Type B pancreatic cell (in vitro differentiated cells): ENCODE measurements at places on chromosomes 1 and 21.

DNA sequence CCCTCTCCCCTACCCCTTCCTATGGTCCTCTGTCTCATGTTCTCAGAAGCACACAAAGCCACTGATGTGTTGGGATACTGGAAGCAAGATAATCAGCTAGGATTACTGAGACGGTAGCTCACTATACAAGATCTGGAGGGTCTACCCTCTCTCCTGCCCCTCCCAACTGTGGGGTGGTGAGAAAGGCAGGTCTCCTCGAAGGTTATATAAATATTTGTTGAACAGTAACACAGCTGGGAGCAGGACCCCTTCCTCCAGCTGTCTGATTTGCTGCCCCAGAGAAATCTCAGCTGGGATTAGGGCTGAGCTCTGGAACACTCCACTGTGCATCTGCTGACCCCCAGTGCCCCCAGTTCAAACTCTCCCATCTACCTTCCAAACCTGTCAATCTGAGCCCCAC is 94.2 kb upstream of the IPO9 start:
- no peak for DNase-seq

DNA sequence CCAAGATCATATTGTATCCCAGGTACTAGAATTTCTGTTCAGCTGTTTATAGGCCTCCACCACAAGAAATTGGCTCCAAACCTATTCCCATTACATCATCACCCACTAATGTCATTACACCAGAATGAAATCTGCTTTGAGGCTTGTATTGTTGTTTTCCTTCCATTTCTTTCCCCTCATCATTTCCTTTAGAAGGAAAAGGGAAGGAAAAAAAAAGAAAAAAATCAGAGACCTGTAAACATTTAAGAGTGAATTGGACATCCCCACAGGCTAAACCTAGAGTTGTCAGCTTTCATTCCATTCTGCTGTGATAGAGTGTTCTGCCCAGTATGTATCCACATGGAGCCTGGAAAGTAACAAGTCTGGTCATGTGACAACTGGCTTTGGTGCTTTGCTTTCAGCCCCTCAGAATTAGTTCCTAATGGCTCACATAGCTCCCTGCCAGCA is 44.6 kb downstream of the NFYC start:
- DNase-seq: no peak

DNA sequence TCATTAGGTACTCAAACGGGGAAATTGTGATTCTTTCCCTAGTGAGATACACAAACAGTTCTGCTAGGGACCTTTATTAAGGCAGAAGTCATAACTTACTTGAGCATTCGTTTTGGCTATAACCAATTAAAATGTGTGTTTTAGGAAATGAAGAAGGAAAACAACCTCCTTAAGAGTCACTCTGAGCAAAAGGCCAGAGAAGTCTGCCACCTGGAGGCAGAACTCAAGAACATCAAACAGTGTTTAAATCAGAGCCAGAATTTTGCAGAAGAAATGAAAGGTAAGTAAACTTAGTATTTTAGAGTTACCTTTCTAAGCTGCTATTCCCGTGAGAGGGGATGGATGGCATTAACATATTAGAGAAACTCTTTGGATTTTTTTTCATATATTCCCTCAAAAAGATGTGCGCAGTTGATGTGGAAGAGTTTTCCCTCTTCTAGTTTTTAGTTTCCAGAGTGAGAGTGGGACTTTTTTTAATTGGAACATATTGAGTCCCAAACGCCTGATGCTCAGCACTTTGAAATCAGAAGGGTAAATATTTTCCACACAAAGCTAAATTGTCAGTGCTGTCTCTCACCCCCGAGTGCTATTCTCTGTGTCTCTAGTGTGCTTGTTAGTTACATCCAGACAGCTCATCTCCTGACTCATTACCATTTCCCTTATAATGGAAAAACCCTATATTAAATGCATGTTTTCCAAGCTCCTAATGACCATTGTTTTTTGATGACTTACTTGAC is 34.9 kb downstream of the CENPF start:
- no peak for DNase-seq

- DNase-seq: no peak
Measured at GRCh38 chr1:96978444-96978843, 256.9 kb downstream of the PTBP2 start.

DNA sequence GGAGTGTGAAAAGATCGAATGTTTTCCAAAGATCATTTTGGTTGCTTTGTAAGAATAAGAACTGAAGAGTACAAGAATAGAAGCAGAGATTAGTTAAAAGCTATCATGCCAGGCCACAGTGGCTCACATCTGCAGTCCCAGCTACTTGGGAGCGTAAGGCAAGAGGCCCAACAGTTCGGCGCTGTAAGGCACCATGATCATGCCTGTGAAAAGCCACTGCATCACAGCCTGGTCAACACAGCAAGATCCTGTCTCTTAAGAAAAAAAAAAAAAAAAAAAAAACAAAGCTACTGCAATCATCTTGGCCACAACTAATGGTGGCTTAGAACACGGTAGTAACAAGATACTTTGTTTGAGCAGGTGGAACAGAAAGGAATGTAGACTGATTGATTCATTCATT is 116.2 kb downstream of the EIF4G3 start:
- DNase-seq: no peak

GRCh38 chr21:37166733-37167132 is 93.7 kb downstream of the TTC3 start:
- DNase-seq: no peak

DNA sequence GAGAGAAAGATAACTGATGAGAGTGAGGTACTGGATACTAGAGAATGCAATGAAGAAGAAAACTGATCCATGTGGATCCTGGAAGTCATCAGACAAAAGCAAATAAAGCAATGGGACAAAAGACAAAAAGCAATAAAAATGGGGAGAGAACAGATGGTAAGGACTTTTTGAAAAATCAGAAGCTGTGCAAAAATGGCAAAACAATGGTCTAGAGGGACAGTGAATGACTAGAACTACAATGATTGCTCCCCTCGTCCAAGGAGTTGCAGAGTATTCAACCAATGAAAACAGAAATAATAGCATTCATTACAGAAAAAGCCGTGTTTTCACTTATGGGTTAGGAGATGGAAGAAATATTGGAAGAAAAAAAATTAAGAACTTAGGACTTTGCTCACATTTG is 18.5 kb downstream of the LUZP1 start:
- no peak for DNase-seq

GRCh38 chr21:15557925-15558324 is 171.9 kb upstream of the USP25 start:
- DNase-seq: no peak

GRCh38 chr1:204630132-204630905 is 55.2 kb downstream of the LRRN2 start:
- DNase-seq: no peak

DNA sequence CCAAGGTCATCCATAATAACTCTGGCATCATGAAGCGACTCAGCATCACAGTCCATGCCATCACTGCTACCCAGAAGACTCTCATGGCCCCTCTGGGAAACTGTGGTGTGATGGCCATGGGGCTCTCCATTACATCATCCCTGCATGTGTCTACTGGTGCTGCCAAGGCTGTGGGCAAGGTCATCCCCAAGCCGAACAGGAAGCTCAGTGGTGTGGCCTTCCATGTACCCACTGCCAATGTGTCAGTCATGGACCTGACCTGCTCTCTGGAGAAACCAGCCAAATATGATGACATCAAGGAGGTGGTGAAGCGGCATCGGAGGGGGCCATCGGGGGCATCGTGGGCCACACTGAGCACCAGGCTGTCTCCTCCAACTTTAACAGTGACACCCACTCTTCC is 65.1 kb upstream of the ARHGAP29 start:
- no peak for DNase-seq

DNA sequence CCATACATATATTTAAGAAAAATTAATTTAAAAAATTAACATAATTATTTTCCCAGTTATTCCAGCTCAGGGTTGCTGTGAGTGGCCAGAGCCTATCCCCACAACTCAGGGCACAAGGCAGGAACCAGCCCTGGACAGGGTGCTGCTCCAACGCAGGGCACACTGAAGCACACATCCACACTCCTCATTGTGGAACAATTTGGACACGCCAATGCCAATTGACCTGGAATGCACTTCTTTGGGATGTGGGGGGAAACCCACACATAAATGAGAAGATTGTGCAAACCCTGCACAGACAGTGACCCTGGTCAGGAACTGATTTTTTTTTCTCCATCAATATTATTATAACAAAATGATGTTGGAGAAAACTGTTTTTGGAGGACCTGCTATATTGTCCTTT is 23.4 kb downstream of the SAMSN1 start:
- DNase-seq: no peak

DNA sequence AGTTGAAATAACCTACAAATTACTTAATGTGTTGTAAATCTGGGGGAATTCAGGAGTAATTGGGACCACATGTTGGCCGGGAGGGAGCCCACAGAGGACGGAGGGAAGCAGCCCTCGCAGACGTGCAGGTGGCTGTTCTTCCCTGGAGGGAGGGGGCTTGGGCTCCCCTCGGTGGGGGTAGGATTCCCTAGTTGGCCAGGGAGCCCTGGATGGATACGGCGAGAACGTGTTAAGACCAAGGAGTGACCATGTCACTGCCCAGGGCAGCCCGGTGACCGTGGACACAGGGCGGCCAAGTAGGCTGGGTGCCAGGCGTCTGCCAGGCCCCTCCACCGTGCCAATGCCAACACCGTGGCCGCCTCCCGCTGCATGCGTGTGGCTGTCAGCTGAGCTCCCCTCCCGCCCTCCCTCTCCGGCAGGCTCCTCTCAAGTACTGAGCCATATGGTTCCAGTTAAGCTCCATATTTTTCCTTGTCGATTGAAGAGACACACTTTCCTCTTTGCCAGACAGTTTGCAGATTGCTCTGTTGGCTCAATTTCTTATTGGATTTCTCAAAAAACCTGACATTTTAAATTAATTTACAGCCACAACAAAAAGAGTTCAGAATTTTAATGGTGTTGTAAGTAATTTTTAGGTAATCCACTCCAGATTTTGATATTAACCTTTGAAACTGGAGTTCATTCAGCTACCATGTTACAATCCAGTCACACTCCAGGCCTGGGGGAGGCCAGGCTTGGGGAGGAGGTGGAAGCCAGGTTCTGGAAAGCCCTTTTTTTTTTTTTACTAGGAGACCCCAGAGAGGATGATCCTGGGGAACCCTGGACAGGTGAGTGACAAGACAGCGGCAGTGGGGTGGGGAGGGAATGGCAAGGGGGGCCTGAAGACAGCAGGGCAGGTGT is 71.2 kb downstream of the CASZ1 start:
- no peak for DNase-seq

DNA sequence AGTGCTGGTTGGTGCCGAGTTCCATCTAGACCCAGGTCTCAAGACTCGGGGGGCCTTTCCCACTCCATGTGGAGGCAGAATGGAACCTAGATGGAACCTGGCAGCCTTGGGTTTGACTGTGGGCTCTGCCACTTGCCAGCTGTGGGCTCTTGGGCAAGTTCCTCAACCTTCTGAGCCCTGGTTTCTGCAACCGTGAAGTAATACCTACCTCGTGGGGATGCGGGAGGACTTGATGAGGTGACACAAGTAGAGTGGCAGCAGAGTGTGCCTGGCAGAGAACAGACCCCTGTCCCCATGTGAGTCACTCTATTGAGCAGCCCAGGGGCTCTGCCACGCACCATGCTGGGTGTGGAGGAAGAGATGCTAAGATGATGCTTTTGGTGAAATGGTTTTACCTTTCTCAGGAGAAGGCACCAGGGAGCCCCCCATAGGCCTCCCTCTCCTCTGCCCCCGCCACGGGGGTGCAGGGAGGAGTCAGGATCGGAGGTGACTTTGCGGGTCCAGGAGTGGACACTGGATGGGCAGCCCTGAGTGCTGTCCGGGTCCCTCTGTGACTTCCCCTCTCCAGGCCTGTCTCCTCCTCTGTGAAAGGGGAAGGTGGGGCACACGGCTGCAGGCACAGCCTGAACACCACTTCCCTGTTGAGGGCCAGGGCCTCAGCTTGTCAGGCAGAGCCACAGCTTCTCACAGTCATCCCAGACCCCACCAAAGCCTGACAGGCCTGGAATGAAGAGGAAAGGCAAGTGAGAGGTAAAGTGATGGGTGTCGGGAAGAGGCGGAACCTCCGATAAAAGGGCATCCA is 36.7 kb upstream of the EDN2 start:
- no peak for DNase-seq

GRCh38 chr1:111862599-111862998 is 106.9 kb downstream of the DDX20 start:
- no peak for DNase-seq

GRCh38 chr1:88985032-88985431 is 7.4 kb downstream of the KYAT3 start:
- DNase-seq: no peak

DNA sequence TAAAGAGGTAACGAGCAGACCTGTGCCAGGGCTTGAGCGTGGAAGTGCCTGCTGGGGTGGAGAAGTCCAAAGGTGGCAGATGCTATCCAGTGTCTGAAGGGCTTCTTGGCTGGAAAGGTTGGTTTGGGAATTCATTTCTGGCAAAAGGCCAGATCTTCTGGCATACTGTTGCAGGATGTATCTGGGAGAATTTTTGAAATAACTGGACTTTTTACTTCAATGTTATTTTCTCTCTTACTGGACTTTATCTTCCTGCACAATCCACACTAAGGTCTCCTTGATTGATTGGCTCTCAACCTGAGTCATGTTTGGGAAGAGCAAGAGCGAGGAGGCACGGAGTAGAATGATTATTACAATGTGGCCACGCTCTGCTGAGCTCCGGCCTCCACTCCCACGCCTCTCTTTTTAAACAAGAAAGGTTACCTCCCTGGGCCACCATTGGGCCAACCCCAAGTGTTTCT is 278.4 kb downstream of the TM2D1 start:
- no peak for DNase-seq

DNA sequence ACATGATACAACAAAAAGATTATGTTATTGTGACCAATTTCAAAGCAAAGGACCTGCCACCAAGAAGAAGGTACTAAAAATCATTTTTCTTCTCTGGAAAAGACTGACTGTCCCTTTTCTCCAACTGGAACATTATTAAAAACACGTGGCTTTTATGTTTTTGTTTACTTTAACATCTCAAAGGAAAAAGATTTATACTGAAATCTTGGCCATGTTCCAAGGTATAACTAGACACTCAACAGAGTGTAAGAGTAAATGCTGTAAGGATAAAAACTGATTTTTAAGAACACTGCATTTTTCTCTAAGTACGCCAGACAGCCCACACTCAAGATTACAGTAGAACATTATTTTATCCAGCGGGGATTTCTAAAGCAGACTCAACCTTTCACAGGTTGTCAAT is 62.1 kb downstream of the BRWD1 start:
- no peak for DNase-seq
